ENCODE measurements at places on chromosomes 1 and 21.

DNA sequence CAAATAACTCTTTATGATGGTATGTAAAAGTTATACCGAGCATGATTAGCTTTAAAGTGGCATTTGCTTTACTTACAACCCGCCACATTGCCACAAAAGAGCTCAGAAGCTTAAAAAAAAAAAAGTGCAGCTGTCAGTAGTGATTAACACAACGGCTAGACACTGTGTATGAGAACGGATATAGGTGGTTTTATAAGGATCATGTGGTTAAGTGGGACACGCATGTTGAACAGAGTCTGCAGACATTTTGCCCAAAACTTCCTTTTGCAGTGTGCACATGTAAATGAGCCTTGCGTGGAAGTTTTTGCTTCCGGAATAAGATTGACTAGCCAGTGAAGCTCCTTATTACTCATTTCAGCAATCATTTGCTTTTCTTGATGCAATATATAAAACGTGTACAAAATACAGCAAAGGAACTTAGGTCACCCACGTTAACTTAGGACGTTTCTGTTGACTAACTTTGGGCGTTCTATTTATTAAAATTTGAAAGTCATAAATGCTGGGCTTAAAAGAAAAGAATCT, 58.7 kb upstream of the RGS1 start:
- DNase-seq: no peak

DNA sequence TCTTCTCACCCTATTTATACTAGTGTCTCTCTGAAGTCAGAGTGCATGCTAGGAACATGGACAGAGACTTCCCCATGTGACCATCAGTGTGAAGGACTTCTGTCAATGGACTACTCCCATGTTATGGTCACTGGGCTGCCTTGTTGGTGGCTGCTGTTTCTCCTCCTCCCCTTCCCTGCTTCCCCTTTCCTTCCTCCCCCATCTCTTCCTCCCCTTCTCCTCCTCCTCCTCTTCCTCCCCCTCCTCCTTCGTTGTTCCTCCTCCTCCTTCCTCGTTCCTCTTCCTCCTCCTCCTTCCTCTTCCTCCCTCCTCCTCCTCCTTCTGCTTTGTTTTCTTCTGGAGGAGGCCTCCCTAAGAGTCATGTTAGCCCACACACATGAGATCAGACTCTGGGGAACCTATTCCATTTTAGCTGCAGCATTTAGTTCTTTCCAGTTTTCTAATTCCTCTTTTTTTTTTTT, 35.8 kb downstream of the IER5 start:
- no peak for DNase-seq

DNA sequence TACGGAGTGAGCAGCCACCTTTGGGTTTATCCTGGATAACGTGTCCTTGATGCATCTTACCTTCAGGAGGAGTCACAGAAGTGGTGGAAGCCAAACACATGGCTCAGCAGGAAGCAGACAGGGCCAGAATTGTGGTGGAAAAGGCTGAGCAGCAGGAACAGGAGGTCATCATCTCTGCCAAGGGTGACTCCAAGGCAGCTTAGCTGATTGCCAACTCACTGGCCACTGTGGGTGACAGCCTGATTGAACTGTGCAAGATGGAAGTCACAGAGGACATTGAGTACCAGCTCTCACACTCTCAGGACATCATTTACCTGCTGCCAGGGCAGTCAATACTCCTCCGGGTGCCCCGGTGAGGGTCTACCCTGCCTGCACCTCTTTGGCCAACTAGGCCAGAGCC, 179.3 kb downstream of the FAF1 start:
- no peak for DNase-seq

DNA sequence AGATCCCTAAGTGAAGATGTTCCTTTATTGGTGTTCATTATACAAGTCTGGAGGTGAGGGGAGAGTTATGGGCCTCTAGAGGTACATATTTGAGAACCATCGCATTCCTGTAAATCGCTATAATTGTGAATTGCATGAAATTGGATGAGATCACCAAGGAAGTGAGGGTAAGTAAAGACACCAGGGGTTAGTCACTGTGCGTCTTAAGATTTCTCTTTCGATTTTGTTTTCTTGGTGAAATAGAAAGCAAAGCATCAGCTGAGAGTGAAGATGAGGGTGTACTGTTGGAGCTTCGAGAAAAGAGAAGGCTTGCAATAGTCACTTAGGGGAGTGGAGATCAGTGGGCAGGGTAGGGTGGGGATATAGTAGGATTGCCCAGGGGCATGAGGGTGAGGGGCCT, 82.1 kb downstream of the RAVER2 start:
- no peak for DNase-seq

DNA sequence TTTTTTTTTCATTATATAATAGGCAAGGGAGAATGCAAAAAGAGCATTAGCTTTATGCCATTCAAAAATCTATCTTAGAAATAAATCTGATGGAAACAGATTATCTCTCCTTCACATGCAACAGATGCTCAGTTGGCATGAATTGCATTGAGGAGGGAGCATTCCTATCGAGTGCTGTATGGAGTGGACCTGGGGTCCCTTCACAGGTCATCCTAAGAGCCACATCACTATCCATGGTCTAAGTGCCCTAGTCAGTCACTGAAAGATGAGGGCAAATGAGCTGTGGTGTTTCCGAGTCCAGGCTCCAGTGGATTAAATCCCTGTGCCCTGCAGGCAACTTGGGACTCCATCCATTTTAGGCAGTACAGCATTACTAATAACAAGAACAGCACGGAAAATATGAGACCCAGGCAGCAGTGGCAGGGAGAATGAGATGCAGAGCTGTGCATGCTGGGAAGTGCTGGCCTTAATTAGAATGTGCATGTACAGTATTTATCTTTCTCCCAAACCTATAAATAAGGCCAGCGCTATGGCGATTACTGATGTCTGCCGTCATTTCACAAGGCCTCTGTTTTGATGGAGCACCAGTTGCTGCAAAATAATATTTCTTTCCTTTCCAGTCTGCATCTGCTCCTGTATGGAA, 512.3 kb upstream of the PLXNA2 start:
- no peak for DNase-seq

GRCh38 chr1:40633523-40633922, 32.0 kb downstream of the RIMS3 start:
- DNase-seq: no peak

- DNase-seq: no peak
Observed at GRCh38 chr1:44043176-44044070, 12.2 kb upstream of the SLC6A9 start.

GRCh38 chr21:38931291-38931690, 125.6 kb downstream of the ETS2 start:
- no peak for DNase-seq

DNA sequence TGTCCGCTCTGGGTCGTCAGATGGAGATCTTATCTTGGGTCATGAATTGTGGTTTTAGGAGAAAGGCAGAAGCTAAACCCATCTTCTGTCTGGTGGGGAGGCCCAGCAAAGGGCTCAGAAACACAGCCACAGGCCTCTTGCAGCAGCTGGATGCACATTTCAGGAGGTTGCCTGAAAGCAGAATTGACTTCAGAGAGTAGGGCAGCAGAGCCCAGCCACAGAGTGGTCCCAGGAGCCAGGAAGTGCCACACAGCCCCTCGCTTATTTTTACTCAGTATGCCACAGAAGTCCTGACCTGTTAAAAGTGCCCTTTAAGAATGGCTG, 8.3 kb upstream of the RIPK4 start:
- no peak for DNase-seq

- no peak for DNase-seq
Observed at GRCh38 chr1:24966724-24967346, 36.8 kb upstream of the RUNX3 start.

GRCh38 chr1:71233645-71234044, 152.8 kb upstream of the ZRANB2 start:
- no peak for DNase-seq

DNA sequence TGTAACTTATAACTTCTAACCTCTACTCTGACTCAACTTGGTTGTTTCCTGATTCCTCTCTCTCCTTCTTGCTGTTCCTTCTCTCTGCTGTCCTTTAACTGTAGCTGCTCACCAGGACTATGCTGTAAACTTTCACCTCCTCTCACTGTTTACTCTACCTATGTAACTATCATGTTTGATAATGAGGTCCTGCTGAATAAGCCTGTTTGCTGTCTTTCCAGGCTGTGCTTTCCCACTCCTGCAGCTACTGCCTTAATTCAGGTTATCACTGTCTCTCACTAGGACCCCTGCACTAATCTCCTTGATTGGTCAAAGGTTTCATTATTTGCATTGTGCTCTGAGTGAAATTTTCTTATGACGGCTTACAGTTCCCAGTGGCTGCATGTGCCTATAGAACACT, 633.9 kb upstream of the PTBP2 start:
- no peak for DNase-seq

DNA sequence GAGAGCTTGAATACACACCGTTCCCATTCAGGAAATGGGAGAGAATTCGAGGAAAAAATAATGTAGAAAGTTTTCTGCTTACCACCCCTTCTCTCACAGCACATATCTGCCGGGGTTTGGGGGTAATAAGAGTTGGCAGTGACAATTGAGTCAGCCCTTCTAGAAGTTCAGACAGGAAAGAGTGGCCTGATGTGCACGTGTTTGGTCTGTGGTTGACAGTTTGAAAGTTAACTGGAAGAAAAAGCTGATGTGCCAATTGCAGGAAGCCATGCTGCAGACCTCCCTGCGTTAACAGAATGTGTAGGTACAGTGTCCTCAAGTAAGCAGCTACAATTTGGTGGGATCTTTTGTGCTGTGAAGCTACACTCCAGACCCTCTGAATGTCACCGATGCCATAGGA, 50.9 kb downstream of the DHX9 start:
- DNase-seq: no peak

- no peak for DNase-seq
Observed at GRCh38 chr1:244919320-244920282, 55.3 kb upstream of the HNRNPU start.

- no peak for DNase-seq
Observed at GRCh38 chr1:225657462-225657989, 4.6 kb upstream of the ENAH start.

DNA sequence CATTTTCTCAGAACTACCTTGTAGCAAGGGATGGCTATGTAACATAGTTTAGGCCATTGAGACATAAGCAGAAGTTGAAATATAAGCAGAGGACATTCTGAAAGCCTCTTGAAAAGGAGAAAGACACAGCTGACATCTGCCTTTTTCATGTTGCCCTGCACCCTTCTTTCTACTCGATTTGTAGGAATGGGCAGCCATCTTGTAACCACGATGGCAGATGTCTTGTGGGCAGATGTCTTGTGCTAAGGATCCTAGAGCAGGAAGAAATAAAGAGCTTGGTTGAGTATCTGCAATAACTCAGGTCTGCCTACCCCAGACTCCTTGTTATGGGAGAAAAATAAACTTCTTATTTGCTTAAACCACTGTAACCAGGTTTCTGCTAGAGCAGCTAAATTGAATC, 351.0 kb downstream of the PDE4B start:
- DNase-seq: no peak

DNA sequence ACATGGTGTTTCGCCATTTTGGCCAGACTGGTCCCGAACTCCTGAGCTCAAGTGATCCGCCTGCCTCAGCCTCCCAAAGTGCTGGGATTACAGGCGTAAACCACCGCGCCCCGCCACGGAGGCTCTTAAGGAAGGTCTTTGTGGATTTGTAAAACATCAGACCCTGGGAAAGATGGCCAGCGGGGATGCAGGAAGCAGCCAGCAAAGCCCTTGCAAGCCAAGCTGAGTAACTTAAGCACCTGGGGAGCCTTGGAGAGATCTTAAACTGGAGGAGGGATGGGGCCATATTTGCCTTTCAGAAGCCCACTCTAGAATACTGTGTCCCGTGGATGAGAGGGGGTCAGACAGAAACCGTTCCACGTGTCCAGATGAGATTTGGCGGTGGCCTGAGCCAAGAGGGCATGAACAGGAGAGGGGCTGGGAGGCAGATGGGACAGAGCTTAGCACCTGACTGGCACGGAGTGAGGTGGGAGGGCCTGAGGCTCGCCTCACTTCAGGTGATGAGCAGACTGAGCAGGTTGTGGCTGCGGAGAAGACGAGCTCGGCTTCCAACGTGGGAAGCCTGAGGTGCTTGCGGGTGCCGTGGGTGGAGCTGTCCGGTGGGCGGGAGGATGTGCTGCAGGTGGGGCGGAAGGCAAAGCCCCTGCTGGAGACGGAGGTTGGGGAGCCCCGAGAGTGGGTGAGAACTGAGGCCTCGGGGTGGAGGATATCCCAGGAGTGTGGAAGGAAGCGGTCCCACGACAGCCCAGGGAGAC, 11.7 kb downstream of the C1orf216 start:
- DNase-seq: peak; percentile 72

DNA sequence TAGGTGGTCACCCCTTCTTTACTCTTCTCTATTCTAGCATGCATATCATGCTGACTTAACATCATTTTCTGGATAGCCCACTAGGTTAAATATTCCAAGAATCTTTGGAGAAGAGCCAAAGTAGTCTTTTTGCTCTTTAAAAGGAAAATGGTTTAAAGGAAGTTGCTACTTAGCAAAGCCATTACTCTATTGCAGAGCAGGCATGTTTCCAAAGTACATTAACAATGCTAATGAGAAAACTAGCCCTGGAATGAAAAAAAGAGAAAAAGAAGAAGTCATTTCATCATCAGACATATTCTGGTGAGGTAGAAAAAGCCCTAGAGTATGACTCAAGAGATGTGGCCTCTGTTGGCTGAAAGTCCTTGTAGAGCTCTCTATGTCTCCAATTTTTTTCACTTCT, 74.0 kb downstream of the NUF2 start:
- DNase-seq: no peak

DNA sequence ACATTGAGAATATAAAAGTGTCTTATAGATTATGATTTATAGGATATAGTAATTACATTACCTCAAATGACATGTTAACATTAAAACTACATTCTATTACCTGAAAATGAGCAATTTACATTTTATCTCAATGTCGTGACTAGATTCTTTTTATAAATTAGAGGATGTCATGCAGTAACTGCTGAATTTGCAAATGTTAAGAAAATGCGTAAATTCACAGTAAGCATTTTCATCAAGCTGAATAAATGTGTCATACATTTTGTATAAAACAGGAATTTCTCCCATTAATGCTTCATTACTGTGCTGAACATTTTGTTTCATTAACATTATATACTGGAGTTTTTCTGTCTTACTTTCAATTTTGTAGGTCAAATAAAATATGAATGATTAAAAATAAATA, 1460.7 kb upstream of the B3GALT2 start:
- no peak for DNase-seq

DNA sequence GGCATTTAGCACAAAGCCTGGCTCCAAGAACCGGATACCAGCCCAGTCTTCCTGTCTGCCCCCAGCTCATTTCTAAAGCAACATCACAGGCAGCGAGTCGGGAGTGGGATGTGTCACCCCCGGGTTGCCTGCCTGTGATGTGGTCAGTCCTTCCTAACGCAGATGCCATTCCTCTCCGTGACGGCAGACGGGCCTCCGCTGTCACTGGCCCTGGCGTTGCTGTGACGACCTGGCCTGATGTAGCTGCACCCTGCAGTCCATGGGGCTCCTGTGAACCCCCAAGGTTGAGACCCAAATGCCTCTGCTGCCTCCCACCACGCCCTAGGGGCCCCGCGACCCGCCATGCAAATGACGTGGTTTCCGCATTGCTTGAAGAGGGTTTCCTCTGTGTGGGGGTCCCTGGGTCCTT, 12.3 kb downstream of the TNFRSF1B start:
- no peak for DNase-seq

Measured in NCI-H510A (cell line).